CD4-positive, alpha-beta T cell treated with Interleukin-6 at 100 ng/mL for 8 hours (primary cell): ENCODE measurements at places on chromosomes 7 and 10.

- DNase-seq = peak; percentile 48
These were observed 11.9 kb upstream of the SPAG6 start for GRCh38 chr10:22333167-22333974.

- DNase-seq = no peak
These were observed 100.2 kb downstream of the AGMO start for GRCh38 chr7:15461576-15461975.

DNA sequence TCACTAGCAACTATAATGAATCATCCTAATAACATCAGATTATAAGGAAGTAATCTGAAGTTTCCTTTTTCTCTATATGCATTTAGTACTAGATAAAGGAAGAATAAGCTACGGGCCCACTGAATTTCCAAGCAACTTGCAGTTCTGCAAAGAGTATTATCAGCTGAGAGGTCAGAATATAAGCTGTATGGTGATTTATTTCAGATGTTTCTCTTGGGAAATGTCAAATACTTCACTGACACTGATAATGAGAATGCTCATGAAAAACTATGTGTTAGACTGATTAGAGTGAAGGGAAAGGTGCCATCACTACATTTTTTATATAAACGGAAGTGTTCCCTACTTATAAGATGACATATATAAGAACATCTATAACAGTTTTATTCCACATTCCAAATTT, 251.2 kb upstream of the HGF start:
- no peak for DNase-seq

DNA sequence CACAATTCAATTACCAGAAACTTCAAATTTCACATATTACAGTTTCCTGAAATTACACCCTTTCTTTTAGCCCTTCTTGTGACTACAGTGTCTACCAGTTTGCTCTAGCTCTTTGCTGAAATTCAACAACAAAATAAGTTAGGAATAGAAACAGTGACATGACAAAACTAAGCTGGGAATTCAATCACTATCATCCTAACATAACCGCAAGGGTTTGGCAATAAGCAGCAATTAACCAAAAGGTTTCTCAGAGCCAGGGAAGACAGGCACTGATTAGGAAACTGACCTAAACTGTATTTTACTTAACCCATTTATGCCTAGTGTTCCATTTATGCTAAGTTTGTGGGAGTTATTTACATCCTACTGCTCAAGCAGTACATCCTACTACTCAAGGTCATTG, 31.3 kb downstream of the HIBADH start:
- no peak for DNase-seq

GRCh38 chr7:108166687-108167086, 36.5 kb upstream of the LAMB4 start:
- DNase-seq = no peak

DNA sequence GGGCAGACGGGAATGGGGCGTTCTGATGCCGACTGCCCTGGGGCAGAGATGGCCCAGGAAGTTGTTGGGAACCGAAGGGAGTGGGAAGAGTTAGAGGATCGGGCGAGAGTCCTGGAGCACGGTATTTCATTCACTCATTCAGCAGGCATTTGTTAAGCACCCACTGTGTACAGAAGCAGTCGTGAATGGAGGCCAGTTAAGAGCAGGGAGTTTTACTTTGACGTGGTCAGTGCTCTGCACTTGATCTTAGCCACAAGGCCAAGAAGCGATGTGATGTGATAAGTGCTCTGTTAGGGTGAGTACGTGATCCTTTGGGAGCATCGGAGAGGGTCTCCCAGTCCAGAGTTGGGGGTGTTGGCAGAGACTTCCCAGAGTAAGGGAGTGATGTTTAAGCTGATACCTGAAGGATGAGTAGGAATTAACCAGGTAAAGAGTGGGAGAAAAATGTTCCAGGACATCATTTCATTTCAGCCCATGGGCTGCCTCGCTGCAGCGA, 890 bp downstream of the ZFYVE27 start:
- DNase-seq = no peak

DNA sequence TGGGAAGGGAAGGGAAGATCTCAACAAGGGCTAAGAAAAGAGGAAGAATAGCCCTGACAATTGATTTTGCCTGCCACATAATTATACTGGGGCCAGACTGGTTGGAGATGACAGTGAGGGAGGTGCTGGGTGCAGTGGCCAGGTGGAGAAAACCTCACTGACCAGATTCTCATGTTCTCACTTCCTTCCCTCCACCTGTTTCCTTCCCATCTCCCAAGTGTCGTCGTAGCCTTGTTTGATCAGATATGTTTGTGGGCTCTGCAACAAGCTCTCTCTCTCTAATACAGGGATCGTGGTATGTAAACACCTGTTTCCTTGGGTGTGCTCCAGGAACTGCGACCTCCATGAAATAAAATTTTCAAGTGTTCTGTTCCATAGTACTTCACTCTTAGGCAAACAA, 60.2 kb downstream of the VCL start:
- DNase-seq = no peak

DNA sequence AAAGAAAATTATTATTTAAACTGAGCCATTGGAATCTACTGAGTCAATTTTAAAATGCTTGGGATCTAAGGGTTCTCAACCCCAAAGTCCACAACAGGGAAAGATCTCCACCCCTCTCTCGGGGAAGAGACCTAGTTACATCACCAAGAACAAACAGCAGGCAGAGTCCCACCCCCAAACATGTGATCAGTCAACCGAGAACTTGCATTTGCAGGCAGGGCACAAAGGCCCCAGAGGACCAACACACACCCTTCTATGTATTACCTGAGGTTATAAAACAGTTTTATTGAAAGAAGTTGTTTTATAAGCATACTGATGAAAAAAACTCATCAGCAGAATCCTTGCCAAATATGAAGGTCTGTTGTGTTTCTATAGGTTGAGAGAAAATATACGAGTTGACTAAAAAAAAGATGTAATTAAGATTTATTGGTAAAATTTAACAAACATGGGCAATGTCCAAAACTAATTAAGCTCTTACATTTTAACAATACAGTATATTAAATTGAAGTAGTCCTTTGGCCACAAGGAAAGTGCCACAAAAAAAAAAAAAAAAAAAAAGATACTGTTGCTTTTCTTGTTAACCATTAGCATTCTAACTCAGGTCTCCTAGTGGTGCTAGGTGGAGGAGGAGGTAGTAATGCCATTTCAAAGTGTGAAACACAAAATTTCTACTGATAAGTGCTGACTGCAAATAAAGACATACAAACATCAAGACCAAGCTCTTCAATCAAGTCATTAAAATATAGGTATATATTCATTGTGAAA, 975 bp upstream of the USP54 start:
- DNase-seq = peak; percentile 21

GRCh38 chr10:69952069-69952800, 100.4 kb upstream of the MACROH2A2 start:
- no peak for DNase-seq

DNA sequence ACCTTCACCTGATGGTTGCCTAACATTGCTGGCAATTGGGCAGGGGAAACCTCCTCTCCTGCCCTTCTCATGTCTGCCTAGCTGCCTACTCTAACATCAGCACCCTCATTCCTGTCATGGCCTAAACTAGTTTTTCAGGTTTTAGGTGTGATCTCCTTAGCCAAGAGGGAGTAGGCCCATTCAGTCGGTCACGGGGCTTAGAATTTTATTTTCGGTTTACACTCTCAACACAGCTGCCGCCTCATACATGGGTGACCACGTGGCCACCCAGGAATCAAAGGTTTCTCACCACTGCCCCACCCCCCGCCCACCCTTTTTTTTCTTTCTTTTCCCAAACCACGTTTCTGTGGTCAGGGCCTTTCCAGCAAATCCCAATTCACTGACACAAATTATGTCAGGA, 97.2 kb downstream of the RALA start:
- DNase-seq = no peak

- DNase-seq = no peak
These were observed 658.1 kb upstream of the MGMT start for GRCh38 chr10:128808921-128809440.

- no peak for DNase-seq
These were observed 56.6 kb downstream of the HSPA12A start for GRCh38 chr10:116685807-116686206.

- no peak for DNase-seq
These were observed 59.8 kb downstream of the GSDME start for GRCh38 chr7:24697416-24697815.

- no peak for DNase-seq
These were observed 141.4 kb upstream of the PRKCQ start for GRCh38 chr10:6721480-6721879.

- no peak for DNase-seq
These were observed 6.0 kb downstream of the LIPN start for GRCh38 chr10:88765816-88766215.

DNA sequence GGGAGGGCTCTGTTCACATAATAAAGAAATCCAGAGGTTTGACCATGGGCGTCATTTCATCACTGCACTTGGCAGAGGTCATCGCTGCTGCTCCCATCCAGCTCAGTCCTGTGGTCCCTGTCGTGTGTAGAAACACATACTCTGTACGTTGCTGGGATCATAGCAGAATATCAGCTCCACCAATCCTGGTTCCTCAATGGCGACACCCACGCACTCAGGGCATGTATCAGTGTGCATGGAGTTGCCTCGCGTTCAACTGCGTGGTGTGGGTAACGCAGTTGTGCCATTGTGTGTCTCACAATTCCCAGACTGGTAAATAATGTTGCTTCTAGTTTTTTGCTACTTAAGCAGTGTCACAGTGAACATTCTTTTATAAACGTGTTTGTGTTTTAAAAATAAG, 111.1 kb downstream of the LHPP start:
- no peak for DNase-seq

DNA sequence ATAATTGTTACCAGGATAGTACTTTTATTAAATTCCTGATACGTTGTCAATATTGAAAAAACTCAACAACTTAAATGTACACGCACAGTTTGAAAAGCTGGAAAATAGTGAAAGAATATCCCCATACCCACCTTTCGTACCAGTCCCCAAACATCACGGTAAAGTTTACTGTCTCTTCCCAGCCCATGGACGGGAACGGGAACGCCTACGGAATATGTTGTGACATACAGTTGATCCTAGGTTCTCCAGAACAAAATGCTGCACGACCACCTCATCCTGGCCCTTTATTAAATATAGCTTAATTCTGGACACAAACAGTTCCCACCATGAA, 527 bp upstream of the BCAP29 start:
- DNase-seq = no peak

GRCh38 chr7:146889806-146890555, 773.4 kb downstream of the CNTNAP2 start:
- no peak for DNase-seq

DNA sequence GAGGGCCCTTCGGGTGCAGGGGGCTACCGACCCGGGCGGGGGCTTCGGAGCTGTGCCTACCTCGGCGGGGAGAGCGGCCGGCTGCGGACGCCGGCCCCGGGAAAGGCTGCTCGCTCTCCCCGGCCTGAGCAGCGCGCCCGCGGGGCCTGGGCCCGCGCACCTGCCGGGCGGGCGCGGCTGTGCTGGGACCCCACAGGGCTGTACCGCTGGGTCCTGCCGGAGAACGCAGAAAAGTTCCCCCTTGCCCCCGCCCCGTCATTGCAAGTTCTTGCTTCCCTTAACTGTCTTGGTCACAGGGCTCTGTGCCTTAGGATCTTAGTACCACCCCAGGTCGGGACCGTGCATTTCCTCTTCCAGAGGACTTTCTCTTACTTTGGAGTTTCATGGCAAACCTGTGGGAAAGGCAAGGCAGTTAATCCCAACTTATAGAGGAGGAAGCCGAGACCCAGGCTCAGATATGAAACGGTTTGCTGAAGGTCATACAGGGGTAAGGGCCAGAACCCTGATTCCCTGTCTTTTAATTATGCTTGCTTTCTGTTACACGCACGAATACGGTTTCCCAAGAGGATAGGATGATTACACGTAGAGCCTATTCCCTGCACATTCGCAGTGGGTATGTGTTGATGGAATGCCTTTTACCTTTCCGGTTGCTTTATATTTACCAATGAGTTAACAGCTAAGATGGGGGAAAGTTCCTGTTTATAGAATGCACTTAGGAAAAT, 652 bp downstream of the PCGF5 start:
- no peak for DNase-seq

- no peak for DNase-seq
These were observed 55.4 kb upstream of the SEC61G start for GRCh38 chr7:54814401-54814800.

- DNase-seq = no peak
These were observed 536.0 kb upstream of the GALNT17 start for GRCh38 chr7:70595755-70596597.

GRCh38 chr10:133050371-133050770, 37.4 kb upstream of the ADGRA1 start:
- no peak for DNase-seq
